AG09319 (cell line): ENCODE measurements at places on chromosomes 16 and 17.

DNA sequence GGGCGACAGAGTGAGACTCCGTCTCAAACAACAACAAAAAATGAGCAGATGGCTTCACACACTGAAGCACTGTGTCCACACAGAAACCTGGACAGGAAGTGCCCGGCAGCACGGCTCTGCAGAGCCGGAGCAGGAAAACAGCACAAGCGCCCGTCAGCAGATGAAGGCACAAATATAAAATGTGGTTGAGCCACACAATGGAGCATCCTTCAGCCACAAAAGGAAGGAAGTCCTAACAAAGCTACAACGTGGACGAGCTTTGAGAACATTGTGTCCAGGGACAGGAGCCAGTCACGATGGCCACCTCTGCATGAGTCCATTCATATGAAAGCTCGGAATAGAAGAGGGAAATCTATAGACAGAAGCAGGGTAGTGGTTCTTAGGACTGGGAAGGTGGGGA, 15.7 kb downstream of the RHBDF2 start:
- DNase-seq: no peak

DNA sequence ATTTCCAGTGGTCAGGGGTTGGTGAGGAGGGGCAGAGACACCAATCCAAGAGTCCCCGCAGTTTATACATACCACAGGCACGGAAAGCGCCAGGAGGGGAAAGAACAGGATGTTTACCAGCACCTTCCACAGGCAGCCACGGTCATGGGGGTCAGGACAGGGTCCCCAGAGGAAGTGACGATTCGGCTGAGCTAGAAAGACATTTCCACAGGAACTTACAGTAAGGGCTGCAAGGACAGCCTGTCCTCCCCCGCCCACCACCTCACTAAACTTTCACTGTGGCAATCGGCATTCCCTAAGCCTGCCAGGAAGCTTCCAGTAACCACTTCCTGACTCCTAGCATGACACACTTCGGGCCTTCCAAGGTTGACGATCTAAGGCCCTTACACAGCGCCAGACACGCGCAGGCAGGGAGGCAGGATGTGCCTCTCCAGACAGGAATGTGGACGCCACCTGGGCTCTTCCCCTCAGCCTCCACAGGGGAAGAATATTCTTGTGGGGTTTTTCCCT, 1.2 kb upstream of the MT2A start:
- peak; percentile 90 for DNase-seq

GRCh38 chr16:67856927-67857546, 9.5 kb upstream of the CENPT start:
- no peak for DNase-seq

DNA sequence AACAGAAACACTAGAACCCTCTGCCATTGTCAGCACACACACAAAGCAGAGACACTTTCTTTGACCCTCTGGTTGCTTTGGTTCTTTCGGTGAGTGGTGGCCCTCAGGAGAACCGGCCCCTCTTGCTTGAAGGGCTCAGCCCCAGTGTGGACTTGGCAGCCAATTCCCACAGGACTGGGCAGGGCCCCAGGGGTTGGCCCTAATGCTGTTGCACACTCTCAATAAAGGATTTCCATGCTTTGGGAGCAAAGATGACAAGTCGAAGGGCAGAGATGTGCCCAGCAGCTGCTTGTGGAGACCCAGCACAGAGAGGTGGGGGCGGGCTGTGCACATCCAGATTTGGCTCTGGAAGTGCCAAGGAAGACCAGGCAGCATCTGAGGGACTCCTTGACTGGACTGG, 149.0 kb downstream of the NTN1 start:
- no peak for DNase-seq

DNA sequence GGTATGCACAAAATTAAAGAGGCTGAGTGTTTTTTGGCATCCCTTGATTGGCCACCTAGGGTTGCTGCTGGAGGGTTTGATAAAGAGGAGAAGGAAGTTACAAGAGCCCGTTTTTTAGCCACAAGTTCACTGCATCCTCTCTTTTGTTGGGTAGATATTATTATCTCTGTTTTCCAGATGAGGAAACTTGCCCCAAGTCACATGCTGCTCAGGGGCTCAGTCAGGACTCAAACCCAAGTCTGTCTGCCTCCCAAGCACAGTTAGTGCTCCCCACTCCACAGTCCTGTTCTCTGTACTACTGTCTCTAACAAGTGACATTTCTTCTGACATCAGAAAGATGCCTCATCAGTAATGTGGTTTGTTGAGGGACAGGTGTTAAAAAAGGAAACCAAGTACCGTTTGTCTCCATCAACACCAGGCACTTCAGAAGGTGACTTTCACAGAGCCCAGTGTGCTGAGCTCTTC, 1.4 kb downstream of the NT5M start:
- DNase-seq: no peak

DNA sequence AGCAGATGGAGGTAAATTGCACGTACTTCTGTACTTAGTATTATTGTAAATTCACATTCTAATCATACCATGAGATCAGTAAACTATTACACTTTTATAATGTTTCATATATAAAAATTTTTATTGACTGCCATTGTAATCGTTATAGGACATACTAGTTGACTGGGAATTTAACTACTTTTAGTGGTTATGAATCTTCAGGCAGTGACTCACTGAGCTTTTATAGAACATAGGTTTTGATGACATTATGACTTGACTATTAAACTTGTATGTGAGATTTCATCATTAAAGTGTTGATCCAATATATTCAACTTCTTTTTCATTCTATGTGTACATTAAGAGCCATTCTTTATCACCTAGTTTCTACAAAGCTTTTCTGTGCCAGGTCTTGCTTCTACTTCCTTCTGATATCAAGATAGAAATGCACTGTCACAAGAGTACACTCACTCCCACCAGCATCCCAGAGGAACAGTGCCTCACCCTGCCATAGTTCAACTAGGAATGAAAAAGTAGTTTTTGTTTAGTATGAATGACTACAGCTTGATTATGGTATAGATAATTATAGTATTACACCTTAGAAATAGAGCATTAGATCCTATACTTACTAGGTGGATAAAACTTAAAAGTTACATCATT, 142.4 kb upstream of the RBL2 start:
- DNase-seq: no peak

GRCh38 chr17:48565022-48565554, 13.1 kb downstream of the HOXB4 start:
- no peak for DNase-seq

DNA sequence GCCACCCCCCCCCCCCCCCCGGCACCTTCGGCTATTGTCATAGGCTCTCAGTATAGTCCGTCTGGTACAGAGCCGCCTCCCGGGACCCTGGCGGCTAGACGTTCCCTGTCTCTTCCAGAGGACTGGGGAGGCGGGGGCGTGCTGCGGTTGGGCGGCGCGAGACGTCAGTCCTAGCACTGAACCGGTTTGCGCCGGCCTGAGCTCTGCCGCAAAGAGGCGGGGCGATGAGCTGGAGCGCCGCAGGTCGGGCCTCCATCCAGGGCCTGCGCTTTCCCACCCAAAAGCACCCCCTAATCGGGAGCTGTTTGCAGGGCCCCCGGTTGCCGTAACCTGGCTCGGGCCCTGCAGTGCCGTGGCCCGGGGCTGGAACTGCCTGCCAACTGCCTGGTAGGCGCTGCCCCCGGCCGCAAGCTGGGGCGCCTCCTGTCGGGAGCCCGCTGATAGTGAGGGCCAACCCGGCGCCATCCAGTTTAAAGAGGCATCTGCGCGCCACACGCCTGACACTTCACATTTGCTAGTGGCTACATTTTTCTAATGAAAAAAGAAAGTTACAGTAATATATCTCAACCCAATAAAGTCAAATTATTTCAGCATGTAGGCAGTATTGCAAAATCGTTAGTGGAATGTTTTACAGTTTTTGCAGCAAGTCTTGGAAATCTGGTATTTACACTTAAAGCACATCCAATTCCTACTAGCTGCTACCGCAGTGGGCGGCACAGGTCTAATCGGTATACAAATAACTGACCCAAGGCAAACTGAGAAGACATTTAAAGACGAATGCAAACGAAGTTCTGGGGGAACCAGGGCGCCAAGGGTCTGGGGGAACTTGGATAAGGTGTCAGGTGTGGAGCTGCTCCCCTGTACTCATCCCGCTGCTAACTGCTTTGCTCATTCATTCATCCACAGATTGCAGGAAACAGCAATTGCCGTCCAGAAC, 753 bp upstream of the USP22 start:
- peak; percentile 97 for DNase-seq

DNA sequence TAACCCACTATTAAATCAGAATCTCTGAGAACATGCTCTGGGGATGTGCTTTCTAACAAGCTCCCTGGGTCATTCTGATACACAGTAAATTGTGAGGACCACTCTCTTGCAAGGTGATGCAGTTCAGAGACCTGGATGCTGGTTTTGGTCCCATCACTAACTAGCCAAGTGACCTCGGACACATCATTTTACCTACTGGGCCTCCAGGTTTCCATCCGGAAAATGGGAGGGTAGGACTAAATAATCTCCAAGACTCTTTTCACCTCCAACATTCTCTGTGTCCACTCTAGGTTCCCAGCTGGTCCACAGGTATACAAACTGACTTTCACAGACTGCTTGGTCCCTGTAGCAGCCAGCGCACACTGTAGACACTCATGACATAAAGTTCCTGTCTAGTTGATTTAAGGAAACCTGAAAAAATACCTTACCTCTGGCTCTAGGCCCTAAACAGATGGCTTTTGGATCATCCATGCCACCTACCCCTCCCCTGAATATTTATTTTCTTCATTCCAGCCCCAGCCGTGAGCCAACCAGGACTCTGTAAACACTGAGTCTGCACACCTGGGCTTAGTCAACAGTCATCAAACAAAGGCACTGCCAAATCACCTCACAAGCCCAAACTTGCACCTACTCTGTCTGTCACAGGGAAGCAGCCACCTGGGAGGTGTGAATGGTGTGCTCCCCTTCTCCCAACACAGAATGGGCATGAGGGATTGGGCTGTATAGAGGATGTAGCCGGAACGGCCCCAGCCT, 51.3 kb upstream of the MRPS23 start:
- no peak for DNase-seq

DNA sequence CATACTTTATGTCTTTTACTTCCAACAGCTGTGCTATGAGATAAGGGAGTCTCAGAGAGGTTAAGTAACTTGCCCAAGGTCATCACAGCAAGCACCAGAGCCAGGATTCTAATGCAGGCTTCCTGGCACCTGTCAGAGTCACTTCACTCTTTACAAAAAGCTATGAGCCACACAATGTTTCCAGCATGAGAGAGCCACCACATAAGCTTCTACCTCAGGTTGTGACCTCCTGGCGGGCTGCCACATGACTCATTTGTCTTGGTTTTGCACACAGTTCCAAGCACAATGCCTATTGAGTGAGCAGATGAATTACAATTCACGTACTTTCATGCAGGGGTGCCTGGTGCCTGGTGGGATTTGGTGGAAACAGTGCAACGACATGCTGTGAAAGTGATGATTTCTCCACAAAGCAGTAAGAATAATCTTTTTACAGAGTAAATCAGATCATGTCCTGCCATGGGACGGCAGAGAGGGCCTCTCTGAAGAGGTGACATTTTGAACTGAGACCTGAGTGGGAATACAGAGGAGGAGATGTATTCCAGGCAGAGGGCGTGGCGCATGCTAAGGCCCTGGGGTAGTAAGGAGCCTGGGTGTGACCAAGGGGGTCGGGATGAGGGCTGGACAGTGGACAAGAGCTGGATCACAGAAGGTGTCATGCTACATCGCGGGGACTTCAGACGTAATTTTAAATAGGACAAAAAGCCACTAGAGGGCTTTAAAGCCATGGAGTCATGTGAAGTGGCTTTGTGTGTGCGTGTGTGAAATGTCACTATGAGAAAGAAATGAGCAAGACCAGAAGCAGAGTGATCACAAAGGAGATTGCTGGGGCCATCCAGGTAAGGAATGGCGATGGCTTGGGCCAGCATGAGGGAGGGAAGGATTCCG, 53.4 kb downstream of the CACNG3 start:
- no peak for DNase-seq

GRCh38 chr16:49696414-49697101, 159.4 kb downstream of the ZNF423 start:
- no peak for DNase-seq

DNA sequence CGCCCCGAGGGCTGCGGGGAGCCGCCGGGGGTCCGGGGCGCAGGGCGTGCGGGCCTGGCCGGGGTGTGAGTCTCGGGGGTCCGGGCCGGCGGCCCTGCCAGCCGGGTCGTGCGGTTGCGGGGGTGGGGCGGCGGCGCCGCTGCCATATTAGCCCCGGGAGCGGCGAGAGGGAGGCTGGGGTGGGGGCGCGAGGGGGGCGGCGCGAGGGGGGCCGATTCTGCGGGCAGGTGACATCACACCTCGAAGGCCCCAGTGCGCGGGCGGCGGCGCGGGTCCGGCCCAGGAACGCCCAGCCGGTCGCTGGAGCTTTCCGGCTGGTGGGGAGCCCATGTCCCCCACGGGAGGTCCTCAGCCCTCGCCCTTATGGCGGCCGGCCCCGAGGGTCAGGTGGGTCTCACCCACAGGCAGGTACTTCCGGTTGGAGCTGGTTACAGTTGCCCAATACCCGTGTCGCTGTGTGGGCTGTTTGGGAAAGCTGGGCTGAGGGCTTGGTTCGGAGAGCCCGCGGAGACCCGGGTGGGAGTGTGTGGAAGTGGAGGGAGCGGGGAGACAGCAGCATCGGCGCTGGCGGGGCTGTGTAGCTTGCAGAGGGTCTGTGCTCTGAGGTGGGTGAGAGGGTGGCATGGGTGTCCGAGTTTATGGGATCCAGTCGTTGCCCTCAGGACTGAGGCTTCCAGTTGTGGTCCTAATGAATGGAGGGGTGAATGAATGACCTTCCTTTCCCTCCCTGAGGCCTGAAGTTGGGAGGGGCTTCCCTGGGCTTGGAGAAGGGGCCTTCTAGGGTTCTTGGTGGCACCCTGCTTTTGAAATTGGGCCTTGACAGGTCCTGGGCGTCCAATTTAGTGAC, 804 bp downstream of the ATP6V0C start:
- DNase-seq: no peak

DNA sequence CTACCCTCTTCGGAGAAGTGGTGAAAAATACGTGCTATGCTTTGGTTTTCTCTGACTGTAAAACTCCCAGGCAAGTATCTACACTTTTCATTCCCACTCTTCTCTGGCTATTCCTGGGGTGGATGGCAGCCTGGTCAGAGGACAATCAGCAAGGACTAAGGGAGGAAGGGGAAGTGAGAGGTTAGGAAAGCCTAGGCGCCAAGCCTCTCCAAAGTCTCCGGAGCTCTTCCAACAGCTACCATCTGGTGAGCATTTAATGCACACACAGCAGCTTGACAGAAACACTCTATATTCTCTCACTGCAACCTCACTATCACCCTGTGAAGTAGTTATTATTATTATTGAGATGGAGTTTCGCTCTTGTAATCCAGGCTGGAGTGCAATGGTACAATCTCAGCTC, 65.1 kb downstream of the WSCD1 start:
- DNase-seq: no peak

- no peak for DNase-seq
Observed at GRCh38 chr17:2799653-2800052, 3.4 kb downstream of the RAP1GAP2 start.

GRCh38 chr16:57865746-57866528, 63.6 kb upstream of the KIFC3 start:
- DNase-seq: no peak

GRCh38 chr17:79988185-79988971, 47.3 kb downstream of the TBC1D16 start:
- peak; percentile 59 for DNase-seq

GRCh38 chr16:88458039-88458772, 5.1 kb downstream of the ZFPM1 start:
- DNase-seq: no peak
